Activated CD8-positive, alpha-beta memory T cell treated with anti-CD3 and anti-CD28 coated beads, Interleukin-2, amount 10 ng/mL, durations not matched to agents 7 days and 5 days (primary cell): ENCODE measurements at places on chromosomes 3 and 15. TPM values are rescaled to one million over a fixed set of nuclear protein-coding genes. Genes with fewer than 3 reads are reported as not detected.

- DNase-seq, result no peak
Observed at GRCh38 chr15:66595931-66596545, 30.2 kb upstream of the LCTL start.

Gene FBXL2
- total RNA-seq, result not detected

Gene LRRC2
- not detected for total RNA-seq

- no peak for DNase-seq
Observed at GRCh38 chr3:19348941-19349564, 200.7 kb downstream of the KCNH8 start.

GRCh38 chr15:68489421-68489820 is 57.5 kb upstream of the ITGA11 start:
- DNase-seq, result no peak

GRCh38 chr3:55686426-55687254 is 199.5 kb upstream of the WNT5A start:
- DNase-seq, result no peak

- no peak for DNase-seq
Observed at GRCh38 chr3:134054881-134055280, 25.2 kb upstream of the SLCO2A1 start.
